ENCODE measurements at places on chromosomes 1 and 21. TPM values are rescaled to one million over a fixed set of nuclear protein-coding genes. Genes with fewer than 3 reads are reported as not detected.

The B3GALNT2 gene
- 15.8 TPM for total RNA-seq

The EMC1 gene
- 54.0 TPM for total RNA-seq

The SCNM1 gene
- 89.1 TPM for total RNA-seq

The S100A7 gene
- total RNA-seq: not detected

The KANK4 gene
- not detected for total RNA-seq

The HSD11B1 gene
- 8.2 TPM for total RNA-seq

The CRNN gene
- total RNA-seq: not detected

The FOXO6 gene
- total RNA-seq: 0.11 TPM

The C1orf116 gene
- not detected for total RNA-seq

The KCNJ6 gene
- not detected for total RNA-seq

The GJC2 gene
- total RNA-seq: 0.55 TPM

The CDC73 gene
- total RNA-seq: 53.3 TPM

The PLPP3 gene
- total RNA-seq: not detected

The SARS1 gene
- 128 TPM for total RNA-seq

The GGPS1 gene
- 30.4 TPM for total RNA-seq

The CFHR5 gene
- not detected for total RNA-seq

The FCRL4 gene
- total RNA-seq: not detected

The ZNF593OS gene
- not detected for total RNA-seq

The RSPO1 gene
- total RNA-seq: not detected

The AMY1C gene
- not detected for total RNA-seq

The TFF1 gene
- 0.48 TPM for total RNA-seq

The PTPRC gene
- total RNA-seq: 333 TPM

The FAM78B gene
- total RNA-seq: 1.2 TPM

The CGN gene
- 0.50 TPM for total RNA-seq

The FAM72D gene
- 7.9 TPM for total RNA-seq

The RPTN gene
- not detected for total RNA-seq

The FMN2 gene
- total RNA-seq: not detected

The CA6 gene
- 0.41 TPM for total RNA-seq

The S100A3 gene
- total RNA-seq: not detected

The VASH2 gene
- 1.8 TPM for total RNA-seq

The OR2T1 gene
- total RNA-seq: not detected

The CEP170 gene
- 50.6 TPM for total RNA-seq

The B3GALT2 gene
- not detected for total RNA-seq

The SOX13 gene
- 0.71 TPM for total RNA-seq

The LINGO4 gene
- total RNA-seq: not detected

The CEPT1 gene
- 34.8 TPM for total RNA-seq

The OR10J5 gene
- not detected for total RNA-seq

The COX20 gene
- 33.2 TPM for total RNA-seq

The OR2M3 gene
- total RNA-seq: not detected

The UMODL1 gene
- total RNA-seq: not detected

The CYYR1 gene
- 0.07 TPM for total RNA-seq

The TRIM62 gene
- 5.6 TPM for total RNA-seq

The WNT9A gene
- 0.05 TPM for total RNA-seq

The MR1 gene
- total RNA-seq: 13.8 TPM

The CACNA1S gene
- not detected for total RNA-seq

The RIIAD1 gene
- not detected for total RNA-seq

The CD1E gene
- not detected for total RNA-seq

The RAB3B gene
- total RNA-seq: 0.07 TPM

The NTRK1 gene
- 253 TPM for total RNA-seq
